ENCODE measurements at places on chromosomes 12 and 14.

- DNase-seq: no peak
Observed at GRCh38 chr14:52769887-52770286, 21.5 kb downstream of the GNPNAT1 start.

DNA sequence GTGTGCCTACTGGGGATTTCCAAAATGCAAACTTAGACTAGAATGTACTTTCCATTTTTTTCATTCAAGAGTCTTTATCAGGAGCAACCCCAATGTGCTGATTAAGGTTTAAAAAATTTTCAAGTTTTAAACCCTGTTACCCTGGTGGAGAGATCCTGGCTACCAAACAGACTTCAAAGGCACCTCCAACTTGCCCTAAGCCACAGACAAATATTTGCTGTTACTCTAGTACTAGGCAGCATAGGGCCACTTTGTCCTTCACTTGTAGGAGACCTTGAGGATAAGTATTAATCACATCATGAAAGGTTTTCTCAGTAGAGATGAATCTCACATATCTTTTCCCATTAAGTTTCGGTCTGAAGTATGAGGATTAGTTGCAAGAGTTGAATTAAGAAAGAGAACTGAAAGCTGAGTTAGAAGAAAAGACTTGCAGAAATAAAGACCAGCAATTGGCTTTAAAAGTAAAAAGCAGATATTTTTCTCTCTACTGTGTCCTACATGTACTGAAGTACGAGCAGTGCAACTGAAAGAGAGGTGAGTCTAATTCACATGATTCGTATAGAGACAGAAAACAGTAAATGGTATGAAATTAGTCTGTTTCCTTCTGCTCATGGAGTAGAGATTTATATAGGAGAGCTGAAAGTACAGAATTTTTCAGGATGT is 28.3 kb downstream of the NTN4 start:
- DNase-seq: no peak

GRCh38 chr12:78793491-78793890 is 71.1 kb upstream of the SYT1 start:
- DNase-seq: no peak

- DNase-seq: no peak
Observed at GRCh38 chr14:104393199-104393897, 186.2 kb upstream of the C14orf180 start.

GRCh38 chr12:31797230-31797872 is 68.5 kb upstream of the AMN1 start:
- peak; percentile 53 for DNase-seq

DNA sequence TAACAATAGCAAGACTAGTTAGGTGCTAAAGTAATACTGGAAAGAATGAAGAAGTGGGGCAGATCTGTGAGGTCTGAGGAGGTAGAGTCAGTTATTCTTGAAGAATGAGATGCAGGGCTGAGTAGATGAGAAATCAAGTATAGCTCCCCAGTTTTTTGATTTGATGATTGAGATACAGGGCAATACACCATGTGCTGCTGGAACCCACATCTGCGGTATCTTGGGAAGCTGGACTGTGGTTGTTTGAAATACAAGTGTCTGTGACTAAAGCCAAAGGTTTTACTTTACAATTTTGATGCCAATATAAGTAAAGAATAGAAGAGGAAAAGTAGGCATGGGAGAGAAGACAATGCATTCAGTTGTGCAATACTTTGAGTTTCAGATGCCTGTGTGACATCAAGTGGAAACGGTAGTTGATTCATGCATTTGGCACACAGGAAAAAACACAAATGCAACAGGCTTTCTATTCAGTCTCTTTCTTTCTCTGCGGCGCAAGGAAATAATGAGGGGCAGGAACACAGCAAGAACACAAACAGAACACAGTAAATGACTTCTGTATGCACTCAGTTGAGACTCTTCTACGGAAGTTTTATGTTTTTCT is 190.2 kb upstream of the SLC38A2 start:
- no peak for DNase-seq

GRCh38 chr12:30730011-30730410 is 24.7 kb downstream of the CAPRIN2 start:
- no peak for DNase-seq

GRCh38 chr12:67649261-67649569 is 670 bp downstream of the DYRK2 start:
- DNase-seq: no peak

DNA sequence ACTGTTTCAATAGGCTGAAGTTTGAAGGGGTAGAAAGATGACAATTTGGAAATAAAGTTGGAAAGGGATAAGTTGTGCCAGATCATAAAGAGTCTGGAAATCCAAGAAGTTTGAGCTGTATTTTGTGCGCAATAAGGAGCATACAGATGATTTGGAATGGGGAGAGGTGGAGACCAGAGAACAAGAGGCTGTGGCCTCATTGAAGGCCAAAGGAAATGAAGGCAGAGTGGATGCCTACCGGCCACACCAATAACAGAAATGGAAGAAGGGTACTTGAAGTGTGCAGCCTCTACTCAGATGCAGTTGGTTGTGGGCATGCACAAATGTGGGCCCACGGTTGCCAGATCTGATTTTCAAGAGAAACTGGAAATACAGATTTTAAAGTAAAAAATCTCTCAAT is 2.4 kb downstream of the IFT81 start:
- no peak for DNase-seq

- no peak for DNase-seq
Observed at GRCh38 chr14:63268771-63269170, 50.0 kb downstream of the GPHB5 start.

DNA sequence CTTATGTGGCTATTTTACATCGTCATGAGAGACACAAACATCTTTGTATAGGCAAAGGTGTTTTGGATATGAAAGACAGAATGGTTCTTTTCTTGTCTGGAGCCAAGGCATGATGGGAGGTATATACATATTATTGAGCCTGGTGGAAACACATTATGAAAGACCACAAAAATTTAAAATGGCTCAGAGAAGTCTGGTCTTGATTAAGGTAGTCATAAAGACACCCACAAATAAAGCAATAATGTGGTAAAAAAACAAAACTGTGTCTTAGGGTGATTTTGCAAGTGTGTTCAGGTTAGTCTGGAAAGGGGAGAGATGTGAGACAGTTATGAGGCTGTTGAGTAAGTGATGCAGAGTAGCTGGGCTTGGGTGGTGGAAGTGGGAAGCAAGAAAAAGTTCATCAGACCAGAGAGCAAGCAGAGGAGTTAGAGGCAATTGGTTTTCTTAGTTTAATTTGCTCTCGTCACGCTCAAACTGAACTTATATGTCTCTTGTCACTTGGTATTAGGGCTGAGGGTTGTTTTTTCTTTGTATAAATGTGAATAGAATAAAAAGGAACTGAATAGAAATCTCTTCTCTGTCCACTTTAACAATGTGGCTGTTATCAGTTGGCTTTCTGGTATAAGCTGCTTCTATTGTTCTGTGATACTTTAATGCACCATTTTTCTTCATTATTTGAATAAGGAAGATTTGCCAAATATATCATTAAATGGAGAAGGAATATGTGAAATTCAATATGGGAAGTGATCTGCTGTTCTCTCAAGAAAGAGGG is 115.0 kb downstream of the AKAP6 start:
- DNase-seq: no peak

- no peak for DNase-seq
Observed at GRCh38 chr12:46084666-46085631, 94.6 kb upstream of the SCAF11 start.

GRCh38 chr14:31718585-31718984 is 157.4 kb downstream of the NUBPL start:
- DNase-seq: no peak

- DNase-seq: no peak
Observed at GRCh38 chr12:108649669-108650068, 16.0 kb upstream of the SELPLG start.

GRCh38 chr12:14418451-14418890 is 53.0 kb downstream of the ATF7IP start:
- peak; percentile 63 for DNase-seq

GRCh38 chr12:107903341-107904061 is 129.0 kb downstream of the ASCL4 start:
- no peak for DNase-seq

GRCh38 chr14:66272221-66272620 is 213.9 kb upstream of the CCDC196 start:
- no peak for DNase-seq

- DNase-seq: no peak
Observed at GRCh38 chr12:112327209-112327938, 54.9 kb downstream of the HECTD4 start.

GRCh38 chr12:125564753-125565152 is 499.5 kb downstream of the AACS start:
- no peak for DNase-seq

DNA sequence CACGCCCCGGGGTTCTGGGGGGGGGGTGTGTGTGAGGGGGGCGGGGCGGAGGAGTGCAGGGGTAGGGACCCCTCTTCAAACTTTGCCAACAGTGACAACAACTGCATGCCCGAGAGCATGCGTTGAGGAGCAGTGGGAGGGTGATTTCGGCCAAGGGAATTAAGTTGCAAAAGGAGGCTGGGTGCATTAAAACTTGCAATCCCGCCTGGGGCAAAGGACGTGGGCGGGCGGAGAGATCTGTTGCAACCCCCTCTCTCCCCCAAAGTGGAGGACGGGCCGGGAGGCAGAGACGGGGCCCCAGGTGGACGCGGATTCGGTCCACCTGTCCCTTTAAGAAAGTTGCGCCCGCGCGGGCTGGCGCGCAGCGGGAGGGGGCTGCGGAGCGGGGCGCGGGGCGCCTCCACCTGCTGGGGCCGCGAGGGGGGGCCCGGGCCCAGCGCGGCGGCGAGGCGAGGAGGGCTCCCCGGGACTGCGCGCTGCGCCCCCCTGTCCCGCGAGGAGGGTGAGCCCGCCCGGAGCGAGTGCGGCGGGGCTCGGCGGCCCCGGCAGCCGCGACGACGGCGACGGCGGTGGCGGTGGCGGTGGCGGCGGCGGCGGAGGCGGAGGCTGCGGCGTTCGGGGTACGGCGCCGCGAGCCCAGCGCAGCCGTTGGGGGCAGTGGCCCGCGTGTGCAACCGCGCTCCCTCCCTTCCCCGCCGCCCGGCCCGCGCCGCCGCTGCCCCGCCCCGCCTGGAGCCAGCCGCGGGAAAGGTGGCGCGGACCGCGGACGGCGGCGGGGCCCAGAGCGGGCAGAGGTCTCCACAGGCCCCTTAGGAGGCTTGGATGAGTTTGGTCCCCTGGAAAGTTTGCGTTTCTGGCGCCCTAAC is 530 bp upstream of the FOXN4 start:
- no peak for DNase-seq

- DNase-seq: no peak
Observed at GRCh38 chr12:124232654-124232987, 62.3 kb upstream of the RFLNA start.

DNA sequence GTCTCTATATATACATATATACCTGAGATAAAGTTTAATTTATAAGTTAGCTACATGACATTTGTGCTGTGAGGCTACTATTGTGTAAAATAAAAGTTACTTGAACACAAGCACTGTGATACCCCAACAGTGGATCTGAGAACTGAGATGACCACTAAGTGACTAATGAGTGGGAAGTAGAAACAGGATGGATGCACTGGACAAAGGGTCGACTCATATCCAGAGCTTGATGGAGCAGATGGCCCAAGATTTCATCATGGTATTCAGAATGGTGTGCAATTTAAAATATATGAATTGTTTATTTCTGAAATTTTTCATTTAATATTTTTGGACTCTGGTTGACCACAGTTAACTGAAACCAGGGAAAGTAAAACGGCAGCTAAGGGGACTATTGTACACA is 908.6 kb upstream of the MDGA2 start:
- no peak for DNase-seq

GRCh38 chr12:81359736-81360135 is 281.9 kb downstream of the ACSS3 start:
- no peak for DNase-seq

GRCh38 chr12:123389560-123390351 is 5.8 kb downstream of the KMT5A start:
- peak; percentile 27 for DNase-seq

- peak; percentile 55 for DNase-seq
Observed at GRCh38 chr12:92297932-92298696, 152.5 kb upstream of the BTG1 start.

DNA sequence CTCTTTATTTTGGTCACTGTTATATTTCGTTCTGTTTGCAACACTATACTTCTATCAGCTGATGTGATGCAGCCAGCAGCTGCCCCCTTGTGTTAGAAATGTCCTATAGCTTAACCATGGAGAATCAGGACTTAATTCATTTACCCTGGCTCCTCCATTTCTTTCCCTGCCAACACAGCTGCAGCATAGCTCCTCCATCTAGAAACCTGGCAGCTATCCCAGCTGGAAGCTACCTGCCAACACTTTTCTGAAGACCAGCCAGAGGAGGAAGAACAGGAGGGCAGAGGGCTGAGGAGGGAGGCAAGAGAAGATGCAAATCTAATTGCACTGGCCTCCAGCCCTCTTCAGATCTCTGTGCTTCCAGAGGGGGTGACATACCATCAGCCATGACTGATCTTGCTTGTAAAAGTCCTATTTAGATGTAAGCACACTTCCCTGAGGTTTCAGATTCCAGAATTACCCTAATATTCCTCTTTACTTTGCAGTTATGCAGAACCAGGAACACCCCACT is 156.8 kb upstream of the TMEM260 start:
- peak; percentile 29 for DNase-seq

DNA sequence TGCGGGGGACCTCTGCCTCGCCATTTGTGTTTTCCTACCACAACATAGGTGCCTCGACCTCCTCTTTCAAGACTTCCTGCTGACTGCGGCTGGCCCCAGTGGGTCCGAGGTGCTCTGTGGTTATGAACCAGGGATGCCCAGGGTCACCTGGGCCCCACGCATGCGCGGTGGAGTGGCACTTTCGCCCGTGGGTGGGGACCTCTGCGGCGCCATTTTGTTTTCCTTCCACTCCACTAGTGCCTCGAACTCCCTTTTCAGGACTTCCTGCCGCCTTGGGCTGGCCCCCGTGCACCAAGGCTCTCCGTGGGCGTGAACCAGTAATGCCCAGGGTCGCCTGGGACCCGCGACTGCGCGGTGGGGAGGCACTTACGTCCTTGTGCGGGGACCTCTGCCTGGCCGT is 351.6 kb downstream of the ALG10 start:
- no peak for DNase-seq

GRCh38 chr14:54776361-54777001 is 126.1 kb downstream of the GCH1 start:
- peak; percentile 44 for DNase-seq

GRCh38 chr12:111980598-111980997 is 32.4 kb downstream of the TMEM116 start:
- DNase-seq: no peak

GRCh38 chr12:62264706-62265105 is 4.5 kb downstream of the USP15 start:
- no peak for DNase-seq

- DNase-seq: no peak
Observed at GRCh38 chr12:124173692-124174091, 121.2 kb upstream of the RFLNA start.

- peak; percentile 26 for DNase-seq
Observed at GRCh38 chr12:49059299-49060171, 1.1 kb downstream of the KMT2D start.

GRCh38 chr14:42229976-42230375 is 623.3 kb downstream of the LRFN5 start:
- no peak for DNase-seq

- DNase-seq: no peak
Observed at GRCh38 chr12:117350140-117350539, 11.3 kb downstream of the NOS1 start.

GRCh38 chr14:91728616-91729183 is 3.2 kb downstream of the CATSPERB start:
- DNase-seq: no peak
